Colonic mucosa (tissue), 4 donors: ENCODE measurements at places on chromosomes 3 and 15. TPM values are rescaled to one million over a fixed set of nuclear protein-coding genes. Genes with fewer than 3 reads are reported as not detected.

Gene ASB14
- total RNA-seq: not detected

Gene MYRIP
- total RNA-seq: 6.3 TPM

Gene OR5H15
- total RNA-seq: not detected

Gene CHRM5
- total RNA-seq: not detected

Gene CXCR6
- 1.0 TPM for total RNA-seq

Gene ADAMTS17
- 4.2 TPM for total RNA-seq
